Naive thymus-derived CD8-positive, alpha-beta T cell (primary cell): ENCODE measurements at places on chromosomes 6 and 20. TPM values are rescaled to one million over a fixed set of nuclear protein-coding genes. Genes with fewer than 3 reads are reported as not detected.

Gene SPATA25
- not detected for polyA plus RNA-seq

Gene CLVS2
- not detected for polyA plus RNA-seq

Gene PLAGL1
- polyA plus RNA-seq = 4.9 TPM

Gene ZBTB2
- polyA plus RNA-seq = 18.8 TPM

Gene MYH7B
- not detected for polyA plus RNA-seq

Gene FOXS1
- polyA plus RNA-seq = not detected

Gene OR2J3
- polyA plus RNA-seq = not detected

Gene LZTS3
- polyA plus RNA-seq = 3.8 TPM

Gene KCNK16
- polyA plus RNA-seq = not detected

Gene BTN3A1
- polyA plus RNA-seq = 47.3 TPM

Gene DZANK1
- 0.74 TPM for polyA plus RNA-seq

Gene FAM209B
- polyA plus RNA-seq = not detected

Gene FAM50B
- polyA plus RNA-seq = 2.7 TPM

Gene SLC52A3
- 0.09 TPM for polyA plus RNA-seq

Gene PRSS35
- polyA plus RNA-seq = not detected

Gene C6orf58
- polyA plus RNA-seq = not detected

Gene DNPH1
- polyA plus RNA-seq = 173 TPM

Gene HLA-DOA
- polyA plus RNA-seq = 33.2 TPM

Gene SLC35D3
- not detected for polyA plus RNA-seq

Gene CTCFL
- not detected for polyA plus RNA-seq

Gene SIRPG
- 165 TPM for polyA plus RNA-seq

Gene GTSF1L
- 1.6 TPM for polyA plus RNA-seq

Gene GSTA2
- not detected for polyA plus RNA-seq

Gene SLPI
- not detected for polyA plus RNA-seq

Gene PPP2R5D
- polyA plus RNA-seq = 17.6 TPM

Gene CNBD2
- polyA plus RNA-seq = 6.4 TPM

Gene SMIM28
- not detected for polyA plus RNA-seq

Gene C6orf163
- 0.51 TPM for polyA plus RNA-seq

Gene KIAA1755
- not detected for polyA plus RNA-seq
